ENCODE measurements at places on chromosomes 16 and 17.

GRCh38 chr16:55279598-55279997 is 44.4 kb upstream of the IRX6 start:
- DNase-seq: no peak

- DNase-seq: peak; percentile 16
Measured at GRCh38 chr16:70349783-70350182, 3.1 kb downstream of the DDX19A start.

GRCh38 chr17:61372436-61372835 is 27.2 kb upstream of the TBX2 start:
- DNase-seq: no peak

GRCh38 chr17:73566905-73567782 is 77.1 kb downstream of the SDK2 start:
- DNase-seq: no peak

DNA sequence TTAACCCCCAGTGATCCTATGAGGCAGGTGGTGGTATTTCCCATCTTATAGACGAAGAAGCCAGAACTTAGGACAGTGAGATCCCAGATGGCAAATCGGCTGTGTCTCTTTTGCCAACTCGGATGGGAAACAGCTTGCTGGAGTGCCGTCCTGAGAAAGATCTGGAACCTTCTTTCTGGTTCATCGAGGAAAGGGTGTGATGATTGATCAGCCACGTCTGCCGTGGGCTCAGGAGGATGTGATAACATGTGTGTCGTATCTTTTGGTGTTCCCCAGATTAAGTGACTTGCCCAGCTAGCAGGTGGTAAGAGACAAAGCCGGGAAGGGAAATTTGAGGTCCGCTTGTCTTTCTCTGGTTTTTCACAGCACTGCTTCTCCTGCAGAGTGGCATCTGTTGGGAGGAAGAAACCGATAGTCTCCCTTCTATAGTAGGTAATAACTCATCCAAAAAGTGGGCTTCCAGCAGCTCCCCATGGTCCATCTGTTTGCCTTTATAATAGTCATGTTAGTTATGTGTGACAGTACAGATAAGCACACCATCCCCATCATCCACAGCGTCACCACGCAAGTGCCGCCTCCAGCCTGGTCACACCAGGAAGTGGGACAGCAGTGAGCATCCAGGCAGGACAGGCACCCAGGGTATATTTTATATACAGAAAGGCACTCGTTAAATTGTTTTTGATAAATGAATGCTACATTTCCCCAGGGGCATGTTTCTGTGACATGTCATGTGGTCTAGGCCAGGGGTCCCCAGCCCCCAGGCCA is 175.5 kb downstream of the KATNIP start:
- no peak for DNase-seq

DNA sequence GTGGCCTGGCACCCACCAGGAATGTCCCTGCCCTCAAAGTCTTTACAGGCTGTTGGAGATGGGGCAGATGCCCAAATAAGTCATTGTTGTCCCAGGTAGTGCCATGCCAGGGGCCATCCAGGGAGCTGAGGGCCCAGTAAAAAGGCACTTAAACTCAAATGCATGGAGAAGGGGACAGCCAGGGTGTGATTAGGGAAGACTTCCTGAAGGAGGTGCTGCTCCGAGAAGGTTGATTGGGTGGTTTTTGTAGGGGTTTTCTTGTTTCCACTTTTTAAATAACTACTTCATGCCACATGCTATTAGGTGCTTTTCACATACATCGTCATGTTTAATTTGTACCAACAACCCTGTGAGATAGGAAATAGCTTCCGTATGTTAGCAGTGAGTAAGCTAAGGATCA is 66.9 kb downstream of the RAI1 start:
- no peak for DNase-seq

GRCh38 chr17:57089391-57089790 is 4.3 kb downstream of the AKAP1 start:
- no peak for DNase-seq

- no peak for DNase-seq
Measured at GRCh38 chr17:4160294-4160859, 17.4 kb downstream of the CYB5D2 start.

GRCh38 chr16:9258423-9259051 is 167.1 kb downstream of the HAPSTR1 start:
- DNase-seq: no peak

GRCh38 chr17:33564146-33564545 is 271.1 kb upstream of the ASIC2 start:
- no peak for DNase-seq

DNA sequence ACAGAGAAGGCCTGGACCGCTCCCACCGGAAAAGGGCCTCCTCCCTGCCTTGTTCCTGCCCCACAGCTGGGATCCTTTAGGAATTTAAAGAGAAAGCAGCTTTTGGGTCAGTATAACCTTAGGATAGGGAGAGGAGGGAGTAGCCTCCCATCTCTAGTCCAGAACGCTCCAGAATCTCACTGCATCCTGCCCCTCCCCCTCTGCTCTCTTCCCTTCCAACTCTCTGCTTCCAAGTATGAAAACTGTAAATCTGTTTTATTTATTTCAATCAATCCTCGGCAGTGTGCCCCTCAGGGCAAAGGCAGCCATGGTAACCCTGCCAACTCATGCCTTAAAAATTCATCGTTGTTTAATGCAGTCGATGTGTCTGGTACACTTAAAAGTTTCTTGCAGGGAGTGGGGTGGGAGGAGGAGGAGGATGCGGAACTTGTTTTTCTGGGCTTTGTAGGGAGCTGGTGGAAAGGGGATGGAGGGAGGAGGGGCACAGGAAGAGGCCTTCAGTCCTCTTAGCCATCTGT is 21.2 kb upstream of the MTSS2 start:
- DNase-seq: peak; percentile 22

DNA sequence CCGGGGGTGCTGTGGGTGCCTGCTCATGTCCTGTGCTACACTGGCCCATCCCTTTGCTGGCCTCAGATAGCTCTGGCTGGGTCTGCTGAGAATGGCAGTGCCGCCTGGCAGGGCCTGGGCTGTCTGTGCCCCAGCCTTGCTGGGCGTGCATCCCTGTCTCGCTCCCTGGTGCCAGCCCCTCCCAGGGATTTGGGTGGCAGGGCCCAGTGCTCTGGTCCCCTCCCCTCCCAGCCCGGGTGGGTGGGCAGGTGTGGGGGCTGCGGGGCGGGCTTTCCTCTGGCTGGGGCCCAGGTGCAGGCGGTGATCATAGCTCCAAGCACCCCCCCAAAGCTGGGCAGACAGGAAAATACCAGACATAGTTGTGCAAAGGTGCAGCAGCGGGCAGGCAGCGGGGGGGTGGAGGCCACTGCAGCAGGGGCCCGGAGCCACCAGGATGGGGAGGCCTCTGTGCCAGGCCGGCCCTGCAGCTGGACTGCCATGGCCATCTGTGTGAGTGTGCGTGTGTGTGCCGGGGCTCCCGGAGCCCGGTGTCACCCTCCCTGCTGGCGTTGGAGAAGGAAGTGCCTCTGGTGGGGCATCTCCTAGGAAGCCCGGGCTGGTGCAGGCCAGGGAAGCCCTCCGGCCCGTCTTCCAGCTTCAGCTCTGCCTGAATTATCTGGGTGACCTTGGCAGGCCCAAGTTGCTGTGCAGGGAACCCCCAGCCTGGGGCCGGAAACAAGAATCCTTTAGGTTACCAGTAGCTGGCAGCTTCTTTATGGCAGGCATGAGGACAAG is 7.4 kb downstream of the GLIS2 start:
- DNase-seq: no peak

DNA sequence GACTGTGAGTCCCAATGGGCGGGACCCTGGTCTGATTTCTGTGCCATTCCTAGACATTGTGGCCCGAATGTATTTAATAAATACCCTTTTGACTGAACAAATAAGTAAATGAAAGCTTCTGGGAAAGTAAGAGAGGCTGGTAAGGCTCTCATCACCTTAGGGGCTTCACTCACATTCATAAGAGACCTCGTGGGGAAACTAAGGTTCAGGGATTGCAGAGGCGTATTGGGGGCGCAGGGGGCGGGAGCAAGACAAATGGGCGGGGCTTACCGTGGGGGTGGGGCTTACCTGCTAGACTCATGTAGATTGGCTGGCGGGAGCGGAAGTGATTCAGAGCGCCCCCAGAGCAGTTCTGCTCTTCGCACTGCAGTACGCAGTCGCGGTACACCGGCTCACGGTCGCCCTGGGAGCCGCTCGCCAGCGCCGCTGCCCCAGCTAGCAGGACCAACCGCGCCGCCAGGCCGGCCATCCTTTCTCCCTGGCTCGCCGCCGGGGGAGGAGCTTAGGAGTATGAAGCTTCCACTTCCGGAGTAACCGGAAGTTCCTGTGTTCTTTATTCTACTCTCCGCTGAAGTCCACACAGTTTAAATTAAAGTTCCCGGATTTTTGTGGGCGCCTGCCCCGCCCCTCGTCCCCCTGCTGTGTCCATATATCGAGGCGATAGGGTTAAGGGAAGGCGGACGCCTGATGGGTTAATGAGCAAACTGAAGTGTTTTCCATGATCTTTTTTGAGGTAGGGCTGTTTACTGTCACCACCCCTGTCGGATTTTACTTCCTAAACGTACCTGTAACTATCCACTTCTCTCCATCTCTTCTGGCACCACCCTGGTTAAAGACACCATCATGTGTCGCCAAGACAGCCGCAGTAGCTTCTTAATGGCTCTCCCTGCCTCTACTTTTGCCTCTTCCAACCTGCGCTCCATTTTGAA is at the start of gene PGAP3:
Gene PGAP3, minus strand, starts transcription at position 512 of the 929 bp plus-strand sequence. Its CDS starts 43 bp downstream, at position 469.
- DNase-seq: peak; percentile 85

DNA sequence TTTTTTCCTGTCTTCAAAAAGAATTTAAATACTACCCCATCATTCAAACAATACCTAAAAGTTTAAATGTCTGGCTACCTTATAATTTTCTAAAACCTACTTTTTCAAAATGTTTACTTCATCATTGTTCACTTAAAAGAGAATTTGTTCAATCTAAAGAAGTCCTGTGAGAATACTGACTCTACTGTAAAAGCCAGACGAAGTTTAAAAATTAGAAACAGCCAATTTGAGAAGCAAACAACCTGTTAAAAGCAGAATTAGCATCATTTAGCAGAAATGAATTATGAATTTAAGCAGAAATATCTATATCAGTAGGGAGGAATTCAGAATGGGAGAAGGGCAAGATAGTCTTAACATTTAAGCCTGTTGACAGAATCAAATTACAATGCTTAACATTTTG is 2.1 kb downstream of the SKA2 start:
- no peak for DNase-seq

- peak; percentile 38 for DNase-seq
Measured at GRCh38 chr17:18257268-18257981, 1.1 kb downstream of the FLII start.

- DNase-seq: no peak
Measured at GRCh38 chr17:17826942-17827785, 9.6 kb downstream of the SREBF1 start.

GRCh38 chr16:89153848-89154271 is 17.7 kb upstream of the CDH15 start:
- no peak for DNase-seq

DNA sequence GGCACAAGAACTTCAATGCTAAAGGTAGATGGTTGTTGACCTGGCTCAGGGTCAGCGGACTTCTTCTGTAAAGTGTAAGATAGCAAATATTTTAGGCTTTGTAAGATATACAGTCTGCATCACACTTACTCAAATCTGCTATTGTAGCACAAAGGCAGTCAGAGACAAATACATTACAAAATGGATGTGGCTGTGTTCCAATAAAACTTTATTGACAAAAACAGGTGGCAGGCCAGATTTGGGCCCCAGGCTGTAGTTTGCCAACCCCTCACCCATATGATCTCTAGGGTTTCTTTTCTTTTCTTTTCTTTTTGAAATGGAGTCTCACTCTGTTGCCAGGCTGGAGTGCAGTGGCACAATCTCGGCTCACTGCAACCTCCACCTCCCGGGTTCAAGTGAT is 39.5 kb upstream of the TMEM132E start:
- no peak for DNase-seq

DNA sequence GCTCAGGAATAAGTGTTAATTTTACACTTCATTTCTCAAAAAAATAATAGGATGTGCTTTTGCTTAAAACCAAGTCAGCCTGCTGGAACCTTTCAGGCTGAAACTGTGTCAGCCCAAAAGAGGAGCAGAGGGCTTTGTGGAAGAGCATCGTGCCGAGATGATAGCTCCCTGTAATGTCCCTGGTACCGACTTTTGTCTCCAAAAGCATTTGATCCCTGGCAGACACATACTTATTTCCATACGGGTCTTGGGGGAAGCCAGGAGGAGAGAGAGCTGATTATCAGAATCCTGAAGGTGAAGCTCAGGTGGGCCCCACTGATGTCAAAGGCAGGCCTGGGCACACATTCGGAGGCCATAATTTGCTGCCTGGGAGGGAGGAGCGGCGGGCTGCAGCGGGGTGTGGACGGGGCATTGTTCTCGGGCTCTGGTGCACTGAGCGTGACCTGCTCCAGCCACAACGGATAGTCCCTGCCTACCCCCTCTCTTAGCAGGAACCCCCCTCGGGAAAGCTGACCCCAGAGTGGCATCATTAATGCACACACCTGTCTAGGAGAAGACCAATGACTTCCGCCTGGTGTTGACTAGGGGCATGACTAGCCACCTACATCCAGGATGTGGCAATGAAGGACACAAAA is 155.9 kb downstream of the C16orf78 start:
- DNase-seq: no peak

GRCh38 chr17:34841467-34841866 is 119.8 kb downstream of the CCT6B start:
- DNase-seq: no peak

- DNase-seq: peak; percentile 90
Measured at GRCh38 chr17:62895320-62896301, 70.4 kb upstream of the TANC2 start.

DNA sequence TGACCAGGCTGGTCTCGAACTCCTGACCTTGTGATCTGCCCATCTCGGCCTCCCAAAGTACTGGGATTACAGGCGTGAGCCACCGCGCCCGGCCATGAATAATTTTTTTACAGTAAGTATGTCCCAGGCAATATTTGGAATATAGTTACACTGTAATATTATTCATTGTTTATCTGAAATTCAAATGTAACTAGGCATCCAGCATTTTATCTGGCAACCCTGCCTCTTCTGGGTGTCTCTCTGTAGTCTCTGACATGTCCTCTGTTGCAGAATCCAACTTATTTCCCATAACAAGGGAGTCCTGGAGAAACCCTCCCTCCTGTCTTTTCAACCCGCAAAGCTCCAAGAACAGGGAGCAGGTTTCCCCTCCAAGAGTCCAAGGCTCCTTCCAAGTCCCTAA is 36.9 kb upstream of the MYH10 start:
- DNase-seq: no peak

Data from RCC 7860 (cell line).